ENCODE measurements at places on chromosomes 2 and 18.

DNA sequence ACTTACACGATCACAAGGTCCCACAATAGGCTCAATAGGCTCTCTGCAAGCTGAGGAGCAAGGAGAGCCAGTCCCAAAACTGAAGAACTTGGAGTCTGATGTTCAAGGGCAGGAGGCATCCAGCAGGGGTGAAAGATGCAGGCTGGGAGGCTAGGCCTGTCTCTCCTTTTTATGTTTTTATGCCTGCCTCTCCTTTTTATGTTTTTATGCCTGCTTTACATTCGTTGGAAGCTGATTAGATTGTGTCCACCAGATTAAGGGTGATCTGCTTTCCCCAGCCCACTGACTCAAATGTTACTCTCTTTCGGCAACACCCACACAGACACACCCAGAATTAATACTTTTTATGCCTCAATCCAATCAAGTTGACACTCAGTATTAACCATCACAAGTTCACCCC lies 9.9 kb upstream of the GYPC start:
- DNase-seq: no peak

GRCh38 chr18:54183390-54183789 lies 41.1 kb downstream of the MBD2 start:
- no peak for DNase-seq

DNA sequence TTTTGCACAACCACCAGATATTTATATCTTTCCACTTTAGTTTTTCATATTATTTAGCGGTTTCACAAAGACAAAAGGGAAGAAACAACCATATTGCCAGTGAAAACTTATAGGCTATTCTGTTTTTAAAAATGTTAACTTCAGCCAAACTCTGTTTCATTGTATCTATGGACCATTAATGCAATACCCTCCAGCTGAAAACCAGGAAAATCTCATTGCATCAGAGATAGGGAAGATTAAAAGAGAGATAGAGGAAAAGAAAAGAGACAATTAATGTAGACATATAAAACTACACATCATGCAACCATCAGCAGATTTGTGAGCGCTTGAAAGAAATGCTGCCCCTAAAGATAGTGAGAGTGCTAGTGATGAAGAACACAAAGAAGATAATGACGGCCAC lies 970.2 kb downstream of the ERBB4 start:
- DNase-seq: no peak

DNA sequence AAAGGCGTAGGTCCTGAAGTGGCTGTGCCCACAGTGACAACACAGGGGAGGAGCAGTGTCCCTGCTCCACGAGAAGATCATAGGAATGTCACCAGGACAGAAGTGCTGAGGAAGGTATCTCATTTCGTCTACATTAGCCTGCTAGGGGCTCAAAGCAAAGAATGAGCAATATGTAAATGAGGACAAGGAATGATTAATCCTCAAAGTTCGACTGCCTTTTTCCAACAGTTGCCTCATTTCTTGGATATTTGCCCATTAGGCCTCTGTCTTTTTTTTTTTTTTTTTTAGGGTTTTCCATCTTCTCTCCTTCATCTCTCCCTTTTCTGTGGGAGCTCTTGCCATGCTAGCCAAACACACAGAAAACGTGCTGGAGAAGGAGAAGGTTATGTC lies 105.2 kb upstream of the ARHGAP28 start:
- DNase-seq: no peak

GRCh38 chr2:9222239-9222892 lies 15.8 kb downstream of the ASAP2 start:
- no peak for DNase-seq

DNA sequence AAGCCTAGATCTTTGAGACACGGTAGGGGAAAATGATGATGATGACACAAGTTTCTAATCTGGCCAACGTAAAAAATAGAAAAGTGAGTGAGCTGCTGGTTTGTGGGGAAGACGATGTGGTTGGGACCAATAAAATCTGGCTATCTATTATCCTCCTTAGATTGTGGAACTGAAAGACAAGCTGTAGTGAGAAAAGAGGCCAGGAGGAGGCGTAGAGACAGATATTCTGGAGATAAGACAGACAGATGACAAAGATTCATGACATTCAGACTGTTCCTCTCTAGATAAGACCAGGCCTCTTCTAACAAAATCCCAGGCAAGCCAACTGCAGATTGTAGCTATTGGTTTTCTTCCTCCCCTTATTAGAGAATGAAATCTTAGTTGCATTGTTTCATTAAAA lies 376.3 kb upstream of the UBE2E3 start:
- no peak for DNase-seq

Data from naive B cell (primary cell).